ENCODE measurements at places on chromosomes 13 and 19. TPM values are rescaled to one million over a fixed set of nuclear protein-coding genes. Genes with fewer than 3 reads are reported as not detected.
A peak's percentile ranks its signal among the peaks of the same experiment; 100 is the strongest.

DNA sequence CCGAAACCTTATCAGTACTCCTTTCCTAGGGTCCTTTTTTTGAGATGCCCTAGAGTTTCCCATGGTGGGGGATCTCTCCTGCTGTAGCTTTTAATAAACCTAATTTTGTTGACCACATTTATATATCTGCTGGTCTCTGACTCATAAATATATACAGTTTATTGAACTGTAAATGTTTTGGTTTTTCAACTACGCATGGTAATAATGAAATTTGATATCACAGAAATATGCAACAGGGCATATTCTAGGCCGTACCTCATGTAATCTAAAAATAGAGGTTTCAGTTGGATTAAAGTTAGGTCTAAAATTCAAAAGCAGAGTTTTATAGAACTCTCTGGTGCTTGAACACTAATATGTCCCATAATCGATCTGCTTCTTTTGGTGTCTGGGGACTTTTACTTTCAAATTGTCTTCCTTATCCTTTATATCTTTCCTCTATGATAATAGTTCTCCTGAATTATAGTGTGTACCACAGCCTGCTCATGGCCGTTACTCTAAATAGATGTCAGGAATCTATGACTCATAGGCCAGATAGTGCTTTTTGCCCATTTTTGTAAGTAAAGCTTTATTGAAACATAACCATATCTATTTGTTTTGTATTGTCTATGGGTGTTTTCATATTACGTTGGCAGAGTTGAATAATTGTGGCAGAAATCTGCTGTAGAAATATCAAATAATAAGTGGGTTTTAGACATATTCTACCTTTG is 324.8 kb upstream of the PCDH9 start:
- H3K27ac ChIP-seq: no peak overlapping the region
- no peak overlapping the region for H3K4me3 ChIP-seq
- H3K4me1 ChIP-seq: no peaks in the 10 kb centered on the region
- H3K27me3 ChIP-seq: no peaks in the 10 kb centered on the region

GRCh38 chr13:34034411-34034810 is 216.5 kb downstream of the RFC3 start:
- H3K36me3 ChIP-seq: no peaks in the 10 kb centered on the region
- no peak for DNase-seq
- no peak overlapping the region for H3K4me3 ChIP-seq
- H3K27me3 ChIP-seq: no peaks in the 10 kb centered on the region
- H3K4me1 ChIP-seq: no peaks in the 10 kb centered on the region
- H3K27ac ChIP-seq: no peak overlapping the region

DNA sequence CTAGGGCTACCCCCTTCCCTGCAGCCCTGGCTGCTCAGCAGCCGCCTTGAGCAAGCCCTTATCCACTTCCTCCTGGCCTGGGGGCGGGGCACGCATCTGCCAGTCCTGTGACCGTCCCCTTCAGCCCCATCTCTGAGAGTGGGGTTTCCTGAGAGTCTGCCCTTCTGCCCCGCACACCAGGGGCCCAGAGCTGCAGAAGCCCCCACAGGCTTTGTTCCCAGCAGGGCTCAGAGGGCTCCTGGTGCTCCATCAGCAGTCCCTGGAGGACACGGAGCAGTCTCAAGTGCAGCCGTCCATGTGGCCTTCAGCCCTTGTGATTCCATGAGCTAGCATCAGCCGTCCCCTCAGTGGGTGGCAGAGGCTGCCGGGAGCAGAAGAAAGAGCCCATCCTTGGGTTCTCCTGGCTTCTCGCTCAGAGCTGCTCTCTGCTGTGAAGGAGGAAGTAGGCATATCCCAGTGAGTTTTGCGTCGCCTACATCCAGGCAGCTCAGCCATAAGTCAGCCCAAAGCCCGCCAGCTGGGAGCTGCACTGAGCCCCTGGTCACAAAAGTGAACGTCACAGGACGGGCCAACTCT is 16.3 kb downstream of the MYO9B start:
- no peaks in the 10 kb centered on the region for H3K36me3 ChIP-seq
- peak; percentile 68 for DNase-seq
- no peaks in the 10 kb centered on the region for H3K27me3 ChIP-seq
- no peak overlapping the region for H3K4me3 ChIP-seq
- no peak overlapping the region for H3K27ac ChIP-seq

The IFNL1 gene
- not detected for total RNA-seq

The PTGER1 gene
- total RNA-seq: not detected

The KLK4 gene
- not detected for total RNA-seq

The ZNF223 gene
- total RNA-seq: 4.9 TPM
